ENCODE measurements at places on chromosomes 5 and 9.
A peak's percentile ranks its signal among the peaks of the same experiment; 100 is the strongest.

- no peak for DNase-seq
Measured at GRCh38 chr9:135002802-135003201, 84.7 kb upstream of the OLFM1 start.

- DNase-seq, result no peak
Measured at GRCh38 chr9:14189146-14189545, 124.8 kb downstream of the NFIB start.

- no peak for DNase-seq
Measured at GRCh38 chr5:147611483-147611882, 101.6 kb upstream of the DPYSL3 start.

GRCh38 chr9:19992556-19992955 is 203.7 kb upstream of the SLC24A2 start:
- DNase-seq, result peak; percentile 76

GRCh38 chr9:27503623-27504022 is 20.5 kb upstream of the IFNK start:
- no peak for DNase-seq

- no peak for DNase-seq
Measured at GRCh38 chr9:123478160-123478559, 122.2 kb downstream of the CRB2 start.

- no peak for DNase-seq
Measured at GRCh38 chr9:92645041-92645440, 24.9 kb downstream of the IPPK start.

DNA sequence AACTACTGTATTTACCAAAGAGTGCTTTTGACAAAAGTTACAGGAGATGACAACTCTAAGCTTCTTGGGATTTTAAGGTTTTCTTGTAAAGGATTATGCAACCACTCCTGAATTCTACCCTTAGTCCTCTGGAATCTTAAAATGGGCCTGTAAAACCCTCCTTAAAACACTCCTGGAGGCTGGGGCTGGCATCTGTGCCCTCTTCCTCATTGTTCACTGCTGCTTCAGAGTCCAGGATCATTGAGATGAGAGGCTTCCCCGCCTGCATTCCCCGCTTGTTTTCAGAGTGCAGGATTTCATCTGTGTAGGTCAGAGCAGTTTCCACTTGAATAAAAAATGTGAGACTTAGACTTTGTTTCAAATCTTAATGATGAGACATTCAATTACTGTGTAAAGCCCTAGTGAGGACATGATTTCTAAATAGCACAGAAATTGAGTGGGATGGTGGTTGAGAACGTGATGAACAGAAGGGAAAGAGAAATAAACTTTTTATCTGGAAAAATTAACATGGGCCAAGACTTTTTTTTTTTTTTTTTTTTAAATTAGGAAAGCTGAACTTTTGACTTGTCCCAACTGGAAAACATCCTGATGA is 40.4 kb downstream of the PCSK5 start:
- DNase-seq, result no peak

DNA sequence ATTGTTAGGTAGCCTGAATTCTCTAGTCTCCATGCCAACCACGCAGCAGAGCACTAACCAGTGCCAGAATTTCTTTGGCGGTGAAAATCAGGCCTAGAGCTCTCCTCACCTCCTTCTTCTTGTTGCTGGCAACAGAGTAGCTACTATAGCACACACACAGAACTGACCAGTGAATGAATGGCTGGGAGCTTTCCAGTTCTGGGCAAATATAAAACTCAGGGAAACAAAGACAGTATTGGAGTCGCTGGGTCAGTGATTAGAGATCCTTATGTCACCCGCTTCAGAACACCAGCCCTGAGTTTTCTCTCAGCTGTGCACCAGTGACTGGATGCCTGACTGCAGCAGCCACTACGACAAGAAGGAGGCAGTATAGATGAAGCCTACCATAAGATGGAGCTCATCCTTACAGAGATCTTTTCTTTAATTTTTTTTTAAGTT is 26.9 kb upstream of the FEM1C start:
- DNase-seq, result no peak

DNA sequence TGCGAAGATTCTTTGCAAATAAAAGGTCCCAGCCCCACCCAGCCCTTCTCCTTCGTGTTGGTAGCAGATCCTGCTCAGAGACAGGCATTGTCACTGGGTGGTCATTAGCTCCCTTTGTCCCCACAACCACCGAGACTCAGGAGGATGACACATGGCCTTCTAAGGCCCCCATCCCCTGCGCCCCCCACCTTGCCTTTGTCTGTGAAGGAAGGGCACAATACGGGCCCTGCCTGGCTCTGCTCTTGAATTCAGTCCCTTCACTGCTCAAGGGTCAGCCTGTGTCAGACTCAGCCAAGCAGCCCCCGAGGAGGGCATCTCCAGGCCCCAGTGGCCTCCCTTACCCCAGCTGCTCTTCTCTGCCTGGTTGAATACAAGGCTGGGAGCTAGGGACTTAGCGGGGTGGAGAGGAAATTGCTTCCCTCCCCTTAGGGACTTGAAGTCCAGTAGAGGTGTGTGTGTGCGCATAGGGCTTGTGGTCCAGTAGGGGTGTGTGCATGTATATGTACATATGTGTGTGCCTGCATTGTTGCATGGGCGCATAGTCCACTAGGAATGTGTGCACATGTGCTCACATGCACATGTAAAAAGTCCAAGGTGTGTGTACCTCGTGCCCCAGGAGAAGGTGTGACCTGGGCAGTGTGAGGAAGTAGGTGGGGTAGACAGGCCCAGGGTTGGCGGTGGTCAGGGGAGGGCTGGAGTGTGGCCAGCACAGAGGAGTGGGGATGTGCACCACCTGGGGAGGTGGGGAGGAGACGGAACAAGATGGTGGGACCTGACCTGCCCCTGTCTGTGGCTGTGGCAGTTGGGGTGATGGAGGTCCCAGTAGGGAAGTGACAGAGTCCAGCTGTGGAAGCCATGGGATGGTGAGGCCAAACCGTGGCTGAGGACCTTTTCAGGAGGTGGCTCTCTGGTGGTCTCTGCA is 59.1 kb downstream of the PHF2 start:
- no peak for DNase-seq

DNA sequence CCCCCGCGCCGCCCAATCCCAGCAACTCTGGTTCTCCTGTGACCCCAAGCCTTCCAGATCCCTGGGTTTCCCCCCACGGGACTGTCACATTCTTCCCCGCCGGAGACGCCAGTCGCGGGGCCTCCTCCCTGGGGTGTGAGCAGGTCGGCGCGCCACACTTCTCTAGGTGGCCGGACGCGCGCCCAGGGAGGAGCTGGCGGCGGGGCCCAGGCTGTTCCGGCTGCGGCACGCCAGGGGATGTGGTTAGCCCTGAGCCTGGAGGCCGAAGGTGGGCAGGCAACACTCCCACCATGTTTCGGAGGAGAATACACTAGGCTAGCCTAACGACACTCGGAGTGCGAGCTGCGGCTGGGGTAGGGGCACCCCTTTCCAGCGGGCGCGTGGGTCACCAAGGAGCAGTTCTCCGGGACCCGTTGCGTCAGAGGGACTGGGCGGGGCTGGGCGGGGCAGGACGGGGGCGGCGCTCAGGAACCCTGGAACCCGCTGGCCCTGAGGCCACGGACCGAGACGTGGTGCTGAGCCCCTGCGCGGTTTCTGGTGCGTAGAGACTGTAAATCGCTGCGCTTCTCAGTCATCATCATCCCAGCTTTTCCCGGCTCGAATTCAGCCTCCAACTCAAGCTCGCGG is at the start of gene SLC27A6:
Gene SLC27A6 (plus strand): TSS at position 478 of the 627 bp plus-strand sequence. CDS start 650 bp downstream, outside the sequence.
- DNase-seq, result no peak

DNA sequence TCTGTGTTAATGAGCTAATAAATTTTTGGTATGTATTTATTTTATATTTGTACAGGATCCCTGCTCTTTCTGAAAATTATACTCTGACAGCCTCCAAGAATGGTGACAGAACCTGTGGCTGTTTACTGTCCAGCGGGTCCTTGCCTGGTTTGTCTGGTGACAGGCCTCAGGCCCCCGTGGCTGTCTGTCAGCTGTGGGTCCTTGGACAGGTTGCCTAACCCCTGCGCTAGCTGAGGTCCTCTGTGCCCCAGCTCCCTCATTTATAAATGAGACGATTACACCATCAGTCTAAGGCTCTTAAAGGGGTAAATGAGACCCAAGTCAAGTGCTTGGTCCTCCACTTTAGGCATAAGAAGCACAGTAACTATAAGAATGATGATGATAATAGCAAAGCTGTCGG is 125.1 kb upstream of the COL5A1 start:
- DNase-seq, result no peak

- no peak for DNase-seq
Measured at GRCh38 chr9:16421532-16421931, 448.9 kb downstream of the BNC2 start.

DNA sequence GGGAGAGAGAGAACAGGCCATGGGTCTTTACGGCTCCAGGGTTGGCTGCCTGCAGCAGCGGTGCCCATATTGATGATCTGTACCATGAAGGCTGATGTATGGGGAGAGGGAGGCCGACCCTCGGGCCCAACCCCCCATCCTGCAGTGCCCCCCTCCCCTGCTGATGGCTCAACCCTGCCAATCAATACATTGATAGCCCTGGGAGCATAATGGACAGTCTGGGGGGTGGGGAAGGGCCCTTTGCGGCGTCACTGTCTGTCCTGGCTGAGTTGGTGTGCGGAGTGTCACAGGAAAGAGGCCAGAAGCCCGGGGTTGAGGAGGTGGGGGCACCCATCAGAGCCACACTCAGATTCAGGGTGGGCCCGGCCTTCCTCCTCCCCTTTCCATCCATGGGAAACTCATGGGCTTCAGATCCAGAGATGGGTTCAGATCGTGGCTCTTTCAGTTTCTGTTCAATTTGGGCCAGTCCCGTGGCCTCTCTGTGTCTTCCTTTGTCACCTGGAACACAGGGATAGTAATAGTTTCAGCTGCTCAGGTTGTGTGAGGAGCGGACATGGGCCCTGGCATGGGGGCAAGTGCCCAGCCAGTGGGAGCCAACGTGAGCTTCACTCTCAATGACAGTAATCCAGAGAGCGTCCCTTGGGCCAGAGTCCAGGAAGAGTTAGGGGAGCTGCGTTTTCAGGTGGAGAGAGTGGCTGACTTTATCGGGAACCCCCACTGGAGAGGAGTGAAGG is 9.5 kb downstream of the FGF18 start:
- no peak for DNase-seq

DNA sequence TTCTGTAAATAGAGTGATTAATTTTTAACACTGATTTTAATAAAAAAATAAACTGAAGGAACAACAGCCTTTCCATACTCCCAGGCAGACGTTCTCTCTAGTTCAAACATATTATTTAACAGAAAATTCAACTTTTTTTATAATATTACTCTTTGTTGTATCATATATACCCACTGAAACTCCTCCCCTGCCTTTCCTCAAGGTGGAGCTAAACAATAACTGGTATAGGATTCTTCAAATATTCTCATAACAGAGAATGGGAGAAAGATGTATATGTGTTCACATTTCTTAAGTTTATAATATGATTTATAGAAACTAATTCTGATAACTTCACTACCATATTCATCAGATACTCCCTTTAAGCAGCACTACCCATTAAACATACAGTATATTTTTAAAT is 83.4 kb downstream of the CYLC2 start:
- no peak for DNase-seq

DNA sequence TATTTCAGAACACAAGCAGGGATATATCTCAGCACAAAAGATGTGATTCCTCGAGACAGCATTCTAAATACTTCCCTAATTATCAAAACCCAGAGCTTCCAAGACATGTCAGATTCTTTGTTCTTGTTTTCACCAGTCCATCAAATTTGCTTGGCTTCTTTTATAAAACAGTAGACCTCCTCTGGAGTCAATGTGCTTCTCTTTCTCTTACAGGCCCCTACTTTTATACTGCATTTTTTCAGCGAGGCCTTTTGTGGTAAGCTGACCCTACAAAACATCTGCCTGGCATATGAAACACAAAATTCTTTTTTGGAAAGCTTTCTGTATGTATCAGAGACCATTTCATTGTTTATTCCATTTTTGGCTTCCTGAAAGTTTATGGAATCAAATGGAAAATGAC is 81.8 kb downstream of the ARSB start:
- no peak for DNase-seq

DNA sequence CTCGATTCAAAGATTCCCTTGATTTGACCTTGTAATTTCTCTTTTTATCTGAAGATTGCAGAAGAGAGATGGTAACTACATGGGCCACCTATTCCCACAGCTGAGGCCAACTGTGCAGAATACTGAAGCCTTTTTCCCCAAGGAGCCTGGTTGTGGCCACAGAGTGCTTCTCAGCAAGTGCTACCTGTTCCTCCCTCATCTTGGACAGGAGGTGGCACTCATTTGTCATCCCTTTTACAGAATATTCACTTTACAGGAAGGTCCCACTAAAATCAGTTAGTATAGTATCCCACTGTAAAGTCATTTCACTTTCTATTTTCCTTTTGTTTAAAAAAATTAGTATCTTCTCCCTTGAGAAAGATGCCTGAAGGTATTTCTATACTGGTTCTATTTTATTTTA is 346.4 kb downstream of the ARL15 start:
- DNase-seq, result no peak

DNA sequence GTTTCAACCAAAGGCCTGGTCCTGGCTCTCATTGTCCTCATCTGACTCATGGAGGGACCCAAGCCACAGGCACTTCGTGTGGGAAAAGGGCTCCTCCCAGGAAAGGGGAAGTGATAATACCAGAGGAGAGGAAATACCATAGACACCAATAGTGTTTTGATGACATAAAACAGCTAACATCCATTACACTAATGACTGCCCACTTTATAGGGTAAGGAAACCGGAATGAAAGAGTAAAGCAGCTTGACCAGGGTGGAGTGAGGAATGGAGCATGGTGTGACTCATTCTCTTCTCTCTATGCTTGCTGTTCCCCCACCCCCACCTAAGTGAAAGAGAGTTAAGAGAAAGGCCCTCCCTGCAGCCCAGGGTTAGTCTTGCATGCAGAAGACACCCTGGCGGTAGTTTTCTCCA is 67.4 kb upstream of the HRH2 start:
- DNase-seq, result peak; percentile 49

GRCh38 chr9:131382850-131383729 is 10.8 kb upstream of the PRRC2B start:
- no peak for DNase-seq

- DNase-seq, result no peak
Measured at GRCh38 chr5:179558932-179559283, 8.6 kb downstream of the RUFY1 start.

- DNase-seq, result no peak
Measured at GRCh38 chr5:32004404-32004803, 169.7 kb downstream of the GOLPH3 start.

DNA sequence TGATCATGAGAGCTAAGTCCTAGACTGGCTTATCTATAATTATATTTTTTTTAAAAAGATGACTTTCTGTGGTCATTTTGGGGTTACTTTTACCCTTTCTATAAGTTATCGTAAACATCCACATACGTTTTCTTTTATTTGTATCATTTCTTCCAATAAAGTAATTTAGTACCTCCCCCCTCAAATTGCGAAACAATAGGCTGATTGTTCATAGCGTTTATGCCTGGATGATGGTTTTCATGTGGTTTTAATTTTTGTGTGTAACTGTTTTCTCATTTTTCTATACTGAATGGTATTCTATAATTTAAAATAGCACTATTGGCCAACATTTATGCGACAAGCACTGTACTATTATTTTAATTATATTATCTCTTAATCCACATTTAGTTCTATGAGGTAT is 44.5 kb downstream of the SMC5 start:
- DNase-seq, result no peak

All from non-pigmented ciliary epithelial cell (primary cell).